ENCODE measurements at places on chromosomes 13 and 19.

DNA sequence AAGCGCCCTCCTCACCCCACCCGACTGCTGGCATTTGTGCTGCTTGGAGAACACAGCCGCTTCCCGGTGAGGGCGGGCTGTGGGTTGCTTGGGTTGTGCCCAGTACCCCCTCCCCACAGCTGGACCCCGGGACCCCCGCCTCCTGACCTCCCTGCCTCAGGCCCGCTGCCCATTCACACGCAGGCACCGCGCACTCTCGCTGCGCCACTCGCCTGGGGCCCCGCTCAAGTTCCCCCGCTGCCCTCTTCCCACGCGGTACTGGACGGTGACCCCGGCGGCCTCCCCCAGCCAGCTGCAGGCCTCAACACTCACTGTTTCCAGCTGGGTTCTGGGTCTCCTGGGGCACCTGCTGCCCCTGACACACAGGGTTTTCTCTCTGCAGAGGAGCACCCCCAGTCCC, 16.4 kb downstream of the PLEKHJ1 start:
- no peak for DNase-seq

DNA sequence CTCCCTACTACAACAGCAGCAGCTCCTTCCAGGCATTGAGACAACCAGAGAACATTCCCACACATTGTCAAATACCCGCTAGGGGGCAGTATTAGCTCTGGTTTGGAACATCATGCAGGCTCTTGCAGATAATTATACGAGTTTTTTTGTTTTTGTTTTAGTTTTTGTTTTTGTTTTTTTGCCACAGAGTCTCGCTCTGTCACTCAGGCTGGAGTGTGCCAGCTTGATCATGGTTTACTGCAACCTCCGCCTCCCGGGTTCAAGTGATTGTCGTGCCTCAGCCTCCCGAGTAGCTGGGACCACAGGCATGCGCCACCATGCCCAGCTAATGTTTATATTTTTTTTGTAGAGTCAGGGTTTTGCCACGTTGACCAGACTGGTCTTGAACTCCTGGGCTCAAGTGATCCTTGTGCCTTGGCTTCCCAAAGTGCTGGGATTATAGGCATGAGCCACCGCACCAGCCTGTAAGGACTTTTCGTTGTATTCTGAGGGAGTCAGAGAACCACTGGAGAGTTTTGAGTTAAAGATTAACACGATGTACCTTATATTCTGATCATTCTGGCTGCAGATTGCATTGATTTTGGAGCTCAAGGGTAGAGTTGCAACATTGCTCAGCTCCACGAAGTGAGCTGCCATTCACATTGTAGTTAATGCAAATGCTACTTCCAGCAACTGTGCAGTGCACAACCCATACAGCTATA, 41.7 kb upstream of the CEACAM20 start:
- no peak for DNase-seq

DNA sequence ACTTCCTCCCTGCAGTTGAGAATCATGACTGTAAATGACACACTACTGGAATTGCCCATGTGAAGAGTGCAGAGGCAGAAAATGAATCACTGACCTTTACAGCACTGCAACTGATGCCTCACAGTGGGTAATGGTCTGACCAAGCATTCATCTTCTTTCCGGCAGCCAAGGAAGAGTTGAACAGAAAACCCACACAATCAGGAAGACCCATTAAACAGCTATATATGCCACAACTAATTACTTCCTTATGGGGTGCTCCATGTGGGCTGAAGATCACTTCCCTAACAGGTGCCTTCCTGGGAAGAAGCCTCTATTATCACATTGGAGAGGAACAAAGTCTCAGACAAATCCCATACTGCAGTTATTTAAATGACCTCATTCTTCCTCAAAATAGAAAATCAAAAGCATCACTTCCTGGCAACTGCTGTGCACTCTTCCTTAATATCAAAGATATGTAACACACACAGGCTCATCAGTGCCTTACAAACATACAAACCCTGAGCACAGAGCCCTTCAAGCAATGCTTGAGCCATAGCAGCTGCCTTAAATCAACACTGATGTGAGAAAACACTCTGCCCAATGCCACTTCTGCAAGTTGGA, 45.8 kb downstream of the RUBCNL start:
- DNase-seq, result no peak

GRCh38 chr19:18433015-18433691, 4.8 kb downstream of the ISYNA1 start:
- DNase-seq, result peak; percentile 53

- DNase-seq, result no peak
Measured at GRCh38 chr19:13684021-13684420, 80.3 kb upstream of the MRI1 start.

GRCh38 chr19:48271531-48272151, 1.8 kb downstream of the ZNF114 start:
- no peak for DNase-seq

GRCh38 chr19:39413911-39414608, 1.6 kb downstream of the PLEKHG2 start:
- DNase-seq, result no peak

DNA sequence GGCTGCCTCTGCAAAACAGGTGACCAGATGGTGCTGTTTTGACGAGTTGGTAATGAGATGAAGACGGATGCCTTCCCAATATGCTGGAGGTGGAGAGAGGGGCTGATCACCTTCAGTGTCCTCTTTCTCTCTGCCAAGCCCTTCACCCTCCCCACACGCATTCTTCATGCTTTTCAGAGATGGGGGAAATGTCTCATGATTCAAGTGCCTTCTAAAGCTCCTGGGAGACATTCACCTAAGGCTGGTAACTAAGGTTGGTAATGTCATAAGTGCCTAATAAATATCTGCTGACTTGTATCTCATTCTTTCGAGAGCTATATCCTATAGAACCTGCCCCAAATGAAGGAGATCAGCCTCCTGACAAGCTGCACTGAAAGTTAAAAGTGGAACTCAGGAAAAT, 86.2 kb upstream of the MBNL2 start:
- no peak for DNase-seq

DNA sequence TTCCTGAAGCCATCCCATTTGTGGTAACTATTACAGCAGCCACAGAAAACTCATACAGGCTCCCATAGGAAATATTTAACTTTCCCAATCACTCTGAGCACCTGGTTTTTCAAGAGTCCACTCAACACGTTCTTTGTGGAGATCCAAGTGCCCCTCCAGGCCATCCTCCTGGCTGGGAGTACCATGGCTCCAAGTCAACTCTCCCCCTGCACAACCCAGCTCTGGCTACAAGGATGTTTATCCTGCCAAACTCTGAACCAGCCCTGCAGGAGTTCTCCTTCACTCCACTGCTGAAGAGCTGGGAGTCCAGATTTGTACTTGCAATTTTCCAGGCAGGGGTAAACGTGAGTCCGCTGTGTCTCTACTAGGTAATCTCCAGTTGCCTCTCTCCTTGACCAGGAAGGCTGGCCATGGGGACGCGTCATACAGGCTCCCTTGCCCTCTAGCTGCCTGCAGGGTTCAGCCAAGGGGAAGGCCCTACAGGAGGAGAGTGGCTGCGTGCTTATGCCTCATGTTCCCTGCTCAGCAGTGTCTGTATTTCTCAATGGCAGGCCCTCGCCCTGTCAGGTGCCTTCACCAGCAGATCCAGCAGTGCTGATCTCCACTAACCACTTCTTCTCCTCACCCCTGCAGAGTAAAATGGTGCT, 29.9 kb upstream of the ARGLU1 start:
- DNase-seq, result no peak

GRCh38 chr13:99265162-99265800, 7.1 kb upstream of the GPR18 start:
- no peak for DNase-seq

GRCh38 chr13:46516599-46517338, 36.2 kb upstream of the LRCH1 start:
- no peak for DNase-seq

- DNase-seq, result no peak
Measured at GRCh38 chr19:43729919-43730318, 14.0 kb downstream of the IRGC start.

- DNase-seq, result no peak
Measured at GRCh38 chr19:41901707-41902360, 18.9 kb downstream of the ARHGEF1 start.

DNA sequence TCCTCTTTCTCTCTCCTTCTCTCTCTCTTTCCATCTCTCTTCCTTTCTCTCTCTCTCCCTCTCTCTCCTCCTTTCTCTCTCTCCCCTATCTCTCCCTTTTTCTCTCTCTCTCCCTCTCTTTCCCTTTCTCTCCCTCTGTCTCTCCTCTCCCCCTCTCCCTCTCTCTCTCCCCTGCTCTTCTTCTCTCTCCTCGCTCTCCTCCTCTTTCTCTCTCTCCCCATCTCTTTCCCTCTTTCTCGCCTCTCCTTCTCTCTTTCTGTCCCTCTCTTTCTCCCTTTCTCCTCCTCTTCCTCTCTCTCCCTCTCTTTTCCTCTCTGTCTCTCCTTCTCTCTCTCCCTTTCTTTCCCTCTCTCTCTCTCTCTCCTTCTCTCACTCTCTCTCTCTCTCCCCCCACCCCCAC, 196.6 kb downstream of the UQCRFS1 start:
- no peak for DNase-seq

- no peak for DNase-seq
Measured at GRCh38 chr13:55432814-55433213, 1707.9 kb upstream of the PRR20A start.

DNA sequence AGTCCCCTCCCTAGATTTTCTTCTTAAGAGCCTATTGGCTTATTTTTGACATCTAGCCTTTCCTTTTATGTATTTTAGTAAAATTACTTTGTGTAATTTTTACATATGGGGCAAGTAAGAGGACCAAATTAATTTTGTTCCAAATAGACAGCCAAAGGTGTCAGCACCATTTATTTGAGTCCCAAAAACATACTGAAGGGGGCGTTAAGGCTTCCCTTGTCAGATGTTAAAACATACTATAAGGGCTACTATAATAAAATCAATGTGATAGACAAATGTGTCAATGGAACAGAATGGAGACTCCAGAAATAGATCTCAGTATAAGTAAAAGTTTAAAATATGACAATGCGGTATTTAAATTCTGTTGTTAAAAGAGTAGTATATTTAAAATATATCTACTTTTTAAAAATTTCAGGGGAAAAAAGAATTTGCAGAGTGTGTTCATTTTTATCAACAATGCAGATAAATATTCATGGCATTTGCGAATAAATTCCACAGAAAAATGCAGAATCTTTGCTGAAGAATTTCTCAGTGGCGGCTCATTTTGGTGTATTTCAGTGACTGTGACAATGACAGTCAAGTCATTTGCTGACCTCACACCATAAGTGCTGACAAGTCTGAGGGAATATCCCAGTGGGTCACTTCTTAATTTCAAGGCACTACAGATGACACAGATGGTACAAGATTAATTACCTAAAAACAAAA, 133.7 kb downstream of the MTUS2 start:
- no peak for DNase-seq

DNA sequence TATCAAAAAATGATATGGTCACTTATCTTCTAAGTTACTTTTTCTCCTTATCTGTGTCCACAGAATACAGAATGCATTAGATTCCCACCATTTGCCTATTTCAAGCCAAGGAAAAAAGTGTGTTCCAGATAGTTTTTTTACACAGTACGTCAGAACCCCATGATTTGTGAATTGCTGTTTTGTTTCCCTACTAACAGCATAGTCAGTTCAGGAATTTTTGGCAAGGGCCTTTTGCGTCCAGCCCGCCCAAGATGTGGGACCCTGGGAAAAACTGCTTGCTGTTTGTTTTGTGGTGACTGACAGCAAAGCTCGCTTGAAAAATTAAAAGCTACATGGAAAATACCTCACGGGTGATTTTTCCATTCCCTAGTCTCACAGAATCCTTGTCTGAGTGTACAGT, 20.4 kb upstream of the FAM216B start:
- no peak for DNase-seq

DNA sequence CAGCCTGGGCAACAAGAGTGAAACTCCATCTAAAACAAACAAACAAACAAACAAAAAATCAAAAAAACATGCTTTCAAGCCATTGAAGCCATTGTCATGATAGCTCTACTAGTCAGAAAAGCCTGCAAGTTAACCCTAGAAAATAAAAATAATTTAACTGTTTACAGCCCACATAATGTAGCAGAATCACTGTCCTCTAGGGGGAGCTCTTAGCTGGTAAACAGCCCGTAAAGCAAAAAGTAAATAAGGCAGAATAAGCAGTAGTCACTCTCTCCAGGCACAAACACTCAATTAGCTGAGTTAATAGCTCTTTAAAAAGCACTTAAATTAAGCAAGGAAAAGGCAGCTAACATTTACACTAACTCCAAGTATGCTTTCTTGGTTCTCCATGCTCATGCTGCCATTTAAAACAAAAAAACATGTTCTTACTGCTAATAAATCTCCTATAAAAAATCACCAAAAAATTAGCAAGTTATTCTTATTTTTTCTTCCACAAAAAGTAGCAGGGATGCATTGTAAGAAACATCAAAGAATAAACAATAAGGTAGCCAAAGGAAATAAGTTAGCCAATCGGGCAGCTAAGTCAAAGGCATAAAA, 11.3 kb downstream of the LILRB4 start:
- DNase-seq, result no peak

GRCh38 chr19:3773814-3774515, 1.9 kb upstream of the RAX2 start:
- DNase-seq, result no peak

DNA sequence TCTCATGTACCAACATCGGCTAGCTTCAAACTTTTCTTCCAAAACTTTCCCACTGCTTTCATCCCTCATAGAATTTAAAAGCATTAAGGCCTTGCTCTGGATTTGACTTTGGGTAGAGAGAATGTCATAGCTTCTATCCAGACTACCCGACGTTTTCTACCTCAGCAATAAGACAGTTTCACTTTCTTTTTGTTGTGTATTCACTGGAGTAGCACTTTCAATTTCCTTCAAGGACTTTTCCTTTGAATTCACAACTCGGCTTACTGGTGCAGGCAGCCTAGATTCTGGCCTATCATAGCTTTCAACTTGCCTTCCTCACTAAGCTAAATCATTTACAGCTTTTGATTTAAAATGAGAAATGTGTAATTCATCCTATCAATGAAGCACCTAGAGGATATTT, 420.4 kb upstream of the GPC6 start:
- DNase-seq, result no peak

DNA sequence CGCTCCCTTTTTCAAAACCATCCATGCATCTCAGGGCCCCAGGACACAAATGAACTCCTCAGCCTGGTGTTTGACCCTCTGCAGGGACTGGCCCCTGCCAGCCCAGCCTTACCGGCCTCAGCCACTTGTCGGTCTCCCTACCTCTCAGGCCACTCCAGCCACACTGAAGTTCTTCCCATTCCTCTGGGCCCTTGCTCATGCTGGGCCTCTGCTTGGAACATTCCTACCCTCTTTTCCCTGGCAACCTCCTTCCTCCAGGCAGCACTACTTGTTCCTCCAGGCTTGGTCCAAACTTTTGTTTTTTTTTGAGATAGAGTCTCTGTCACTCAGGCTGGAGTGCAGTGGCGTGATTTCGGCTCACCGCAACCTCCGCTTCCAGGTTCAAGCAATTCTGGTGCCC, 7.6 kb upstream of the EGLN2 start:
- no peak for DNase-seq

- DNase-seq, result no peak
Measured at GRCh38 chr19:33864311-33864850, 67.7 kb downstream of the KCTD15 start.

GRCh38 chr19:8827277-8827676, 4.8 kb downstream of the ZNF558 start:
- no peak for DNase-seq

- DNase-seq, result no peak
Measured at GRCh38 chr13:103473081-103473480, 406.9 kb upstream of the SLC10A2 start.
